GM13976 (cell line): ENCODE measurements at places on chromosomes 16 and 17.

GRCh38 chr17:64400642-64401041 is 10.0 kb upstream of the PECAM1 start:
- no peak for DNase-seq

GRCh38 chr17:81513753-81514488 is 1.3 kb upstream of the ACTG1 start:
- DNase-seq, result no peak

DNA sequence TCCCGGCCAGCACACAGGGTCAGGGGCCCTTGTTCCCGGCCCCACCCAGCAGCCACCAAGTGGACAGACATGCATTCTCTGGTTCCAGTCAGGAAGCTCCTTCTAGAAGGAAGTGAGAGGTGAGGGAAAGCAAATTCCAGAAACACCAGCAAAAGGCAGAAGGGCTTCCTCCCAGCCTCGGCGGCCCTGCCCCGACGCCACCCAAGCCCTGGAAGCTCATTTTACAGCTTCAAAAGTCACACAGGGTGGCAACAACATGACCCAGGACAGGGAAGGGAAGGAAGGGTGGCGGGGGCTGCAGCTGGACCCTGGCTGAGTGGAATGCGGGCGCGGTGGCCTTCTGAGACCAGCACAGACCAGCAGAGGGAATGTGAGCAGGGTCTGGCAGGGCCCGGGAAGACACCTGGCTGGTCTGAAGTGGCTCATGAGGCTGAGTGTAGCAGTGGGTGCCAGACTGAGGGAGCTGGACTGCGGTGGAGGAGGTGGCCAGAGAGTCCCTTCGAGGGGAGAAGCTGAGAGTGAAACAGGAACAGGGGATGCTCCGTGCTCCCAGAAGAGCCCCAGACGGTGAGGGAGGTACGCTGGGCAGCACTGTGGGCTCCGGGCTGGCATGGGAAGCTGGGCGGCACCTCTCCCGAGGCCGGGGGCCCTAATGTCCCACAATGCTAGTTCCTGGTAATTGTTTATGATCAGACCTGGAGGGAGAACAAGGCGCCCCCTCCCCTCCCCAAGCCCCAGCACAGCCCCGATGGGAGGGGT is 1.9 kb upstream of the UNC13D start:
- DNase-seq, result no peak

GRCh38 chr17:77214743-77215142 is 74.0 kb downstream of the SEC14L1 start:
- no peak for DNase-seq

GRCh38 chr16:24700549-24701392 is 28.7 kb upstream of the TNRC6A start:
- DNase-seq, result no peak

GRCh38 chr16:21598701-21599121 is 666 bp upstream of the METTL9 start:
- DNase-seq, result peak; percentile 23

GRCh38 chr16:16144416-16144815 is 78.9 kb downstream of the ABCC6 start:
- no peak for DNase-seq

DNA sequence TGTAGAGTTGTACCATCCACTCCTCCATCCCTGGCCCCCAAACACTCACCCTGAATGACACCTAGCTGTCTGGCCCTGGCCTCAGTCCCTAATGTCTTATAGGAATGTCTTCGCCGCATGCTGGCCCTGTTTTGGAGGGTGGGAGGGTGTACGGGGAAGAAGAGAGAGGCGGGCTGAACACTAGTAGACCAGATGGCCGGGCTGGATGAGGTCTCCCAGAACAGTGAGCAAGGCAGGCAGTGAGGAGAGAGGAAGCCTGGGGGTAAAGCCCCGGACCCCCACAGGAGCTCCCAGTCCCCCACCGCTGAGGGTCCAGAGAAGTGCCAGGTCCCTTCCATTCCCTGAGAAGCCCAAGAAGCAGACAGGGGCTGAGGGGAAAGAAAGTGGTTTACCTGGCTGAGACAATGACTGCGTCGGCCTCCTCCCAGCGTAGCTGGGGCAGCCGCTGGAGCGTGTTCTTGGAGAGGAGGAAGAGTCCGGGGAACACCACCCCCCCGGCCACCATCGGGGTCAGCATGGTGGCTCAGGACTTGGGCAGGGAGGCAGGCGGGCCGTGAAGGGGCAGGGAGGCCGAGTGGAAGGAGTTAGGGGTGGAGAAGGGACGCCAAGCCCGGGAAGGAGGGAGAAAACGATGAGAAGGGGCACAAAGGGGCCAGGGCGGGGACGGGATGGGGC is 923 bp downstream of the TLCD3B start:
- no peak for DNase-seq

DNA sequence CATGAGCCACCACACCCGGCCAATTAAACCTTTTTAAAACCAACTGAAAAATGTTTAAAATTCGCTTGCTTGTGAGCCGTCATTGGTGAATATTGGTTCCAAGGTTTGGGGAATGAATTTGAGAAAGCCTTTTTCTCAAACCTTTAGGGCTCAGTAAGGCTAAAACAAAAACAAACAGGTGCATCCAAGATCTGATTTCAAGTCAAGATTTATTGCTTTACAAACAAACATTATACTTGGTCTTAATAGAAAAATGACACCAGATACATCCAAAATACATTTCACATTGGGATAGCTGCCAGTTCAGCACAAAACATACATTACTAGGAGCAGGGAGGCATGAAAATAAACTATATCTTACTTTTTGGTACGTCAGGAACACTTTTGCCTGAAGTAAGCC is 5.4 kb downstream of the C17orf58 start:
- DNase-seq, result no peak

DNA sequence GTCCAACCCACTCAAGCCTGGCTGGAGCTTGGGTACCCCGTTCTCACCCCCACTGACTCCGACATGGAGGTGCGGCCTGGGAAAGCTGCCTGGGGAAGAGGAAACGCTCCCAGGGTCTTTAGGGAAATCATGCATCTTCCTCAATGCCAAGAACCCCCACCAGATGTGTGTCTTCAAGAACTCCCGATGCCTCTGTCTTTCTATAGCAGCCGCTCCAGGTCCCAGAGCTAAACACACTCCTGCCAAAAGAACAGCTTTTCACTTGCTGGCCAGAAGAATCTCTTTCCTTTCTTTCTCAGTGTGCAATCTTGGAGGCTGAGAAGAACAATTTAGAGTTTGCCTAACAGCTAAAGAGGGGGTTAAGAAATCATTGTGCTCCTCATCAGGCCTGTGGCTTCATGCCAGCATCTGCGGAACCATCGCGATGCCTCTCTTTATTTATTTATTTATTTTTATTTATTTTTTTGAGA is 41.1 kb upstream of the MTSS2 start:
- no peak for DNase-seq

- DNase-seq, result no peak
These were observed 117.9 kb downstream of the CPPED1 start for GRCh38 chr16:12685806-12686205.

GRCh38 chr17:30337393-30337999 is 3.6 kb upstream of the TMIGD1 start:
- no peak for DNase-seq

GRCh38 chr16:53664724-53665345 is 38.8 kb downstream of the RPGRIP1L start:
- peak; percentile 5 for DNase-seq

DNA sequence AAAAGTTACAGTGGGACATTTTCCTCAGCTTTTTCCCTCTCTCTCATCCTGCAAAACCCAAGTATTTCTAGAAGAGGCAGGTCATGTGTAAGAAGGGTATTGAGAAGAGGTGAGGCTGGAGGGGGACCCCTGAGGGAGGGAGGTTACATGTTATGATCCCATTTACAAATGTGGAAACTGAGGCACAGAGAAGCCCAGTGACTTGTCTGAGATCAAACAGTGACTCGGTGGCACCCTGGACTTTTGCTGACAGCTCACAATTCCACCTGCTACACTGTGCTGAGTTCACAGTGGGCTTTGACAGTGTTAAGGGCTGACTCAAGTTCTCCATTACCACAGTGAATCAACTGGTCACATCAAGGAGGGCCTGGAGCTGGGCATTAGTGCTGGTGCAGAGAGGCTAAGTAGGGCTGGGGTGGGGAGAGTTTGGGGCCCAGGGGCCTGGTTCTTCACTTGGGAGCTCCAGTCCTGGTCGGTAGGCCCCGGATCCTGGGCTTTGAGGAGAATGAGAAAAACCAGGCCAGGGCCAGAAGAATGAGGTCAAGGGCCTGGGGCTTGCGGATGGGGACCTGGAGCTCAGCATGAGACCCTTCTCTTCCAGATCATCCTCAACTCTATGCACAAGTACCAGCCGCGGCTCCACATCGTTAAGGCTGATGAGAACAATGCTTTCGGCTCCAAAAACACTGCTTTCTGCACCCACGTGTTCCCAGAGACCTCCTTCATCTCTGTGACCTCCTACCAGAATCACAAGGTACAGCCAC is 26.0 kb downstream of the TBX4 start:
- DNase-seq, result no peak

DNA sequence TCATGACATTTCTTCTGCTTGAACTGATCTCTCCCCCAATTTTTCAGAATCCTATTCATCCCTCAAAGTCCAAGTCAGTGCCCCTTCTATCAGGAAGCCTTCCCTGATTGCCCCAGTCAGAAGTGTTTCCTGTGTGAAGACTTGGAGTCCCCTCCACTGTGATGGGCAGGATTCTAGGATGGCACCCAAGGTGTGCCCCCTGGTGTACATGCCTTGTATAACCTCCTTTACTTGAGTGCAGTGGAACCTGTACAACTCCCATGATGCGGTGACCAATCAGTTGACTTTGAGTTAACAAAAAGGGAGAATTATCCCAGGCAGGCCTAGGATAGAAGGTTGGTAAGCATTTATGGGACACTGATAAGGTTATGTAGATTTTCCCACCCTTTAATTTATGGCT is 23.4 kb downstream of the MYH13 start:
- no peak for DNase-seq

- DNase-seq, result no peak
These were observed 117.5 kb downstream of the FTO start for GRCh38 chr16:53821487-53821886.

DNA sequence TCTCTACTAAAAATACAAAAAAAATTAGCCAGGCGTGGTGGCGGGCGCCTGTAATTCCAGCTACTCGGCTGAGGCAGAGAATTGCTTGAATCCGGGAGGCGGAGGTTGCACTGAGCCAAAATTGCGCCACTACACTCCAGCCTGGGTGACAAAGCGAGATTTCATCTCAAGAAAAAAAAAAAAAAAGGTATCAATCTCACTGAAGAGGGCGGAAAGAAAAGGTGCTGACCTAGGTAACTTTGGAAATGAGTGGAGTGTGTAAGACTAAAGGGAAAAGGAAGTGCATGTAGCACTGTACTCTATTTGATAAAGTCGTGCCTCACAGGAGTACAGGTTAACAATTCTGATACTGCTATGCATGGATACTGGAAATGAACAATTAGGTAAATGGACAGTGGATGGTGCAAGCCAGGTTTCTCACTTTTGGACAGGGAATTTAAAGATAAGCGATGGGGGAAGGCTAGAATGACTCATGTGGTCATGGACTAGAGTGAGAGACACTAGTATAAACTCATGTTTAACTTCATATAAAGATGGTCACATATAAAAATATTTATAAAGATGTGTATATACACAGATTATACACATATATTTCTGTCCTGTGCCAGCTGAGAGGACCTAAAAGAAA is 142.9 kb downstream of the CDK5R1 start:
- DNase-seq, result no peak

- no peak for DNase-seq
These were observed 11.0 kb downstream of the TK2 start for GRCh38 chr16:66538910-66539309.

DNA sequence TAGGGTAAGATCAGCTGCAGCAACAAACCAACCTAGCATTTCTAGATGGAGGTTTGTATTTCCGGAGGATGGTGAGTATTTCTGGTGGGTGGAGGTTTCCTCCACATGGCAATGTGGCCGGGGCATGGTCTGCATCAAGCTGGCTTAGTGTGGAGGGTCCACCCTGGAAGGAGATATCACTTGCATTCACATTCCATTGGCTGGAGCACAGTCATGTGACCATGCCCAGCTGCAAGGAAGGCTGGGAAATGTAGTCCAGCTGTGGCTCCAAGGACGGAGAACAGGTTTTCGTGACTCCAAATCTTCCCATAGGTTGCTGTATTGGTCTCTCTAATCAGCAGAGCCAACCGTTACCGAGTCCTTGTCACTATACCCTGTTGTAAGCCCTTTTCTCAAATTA is 68.7 kb downstream of the RAI1 start:
- DNase-seq, result peak; percentile 73

GRCh38 chr16:56262148-56262547 is 70.9 kb downstream of the GNAO1 start:
- no peak for DNase-seq

DNA sequence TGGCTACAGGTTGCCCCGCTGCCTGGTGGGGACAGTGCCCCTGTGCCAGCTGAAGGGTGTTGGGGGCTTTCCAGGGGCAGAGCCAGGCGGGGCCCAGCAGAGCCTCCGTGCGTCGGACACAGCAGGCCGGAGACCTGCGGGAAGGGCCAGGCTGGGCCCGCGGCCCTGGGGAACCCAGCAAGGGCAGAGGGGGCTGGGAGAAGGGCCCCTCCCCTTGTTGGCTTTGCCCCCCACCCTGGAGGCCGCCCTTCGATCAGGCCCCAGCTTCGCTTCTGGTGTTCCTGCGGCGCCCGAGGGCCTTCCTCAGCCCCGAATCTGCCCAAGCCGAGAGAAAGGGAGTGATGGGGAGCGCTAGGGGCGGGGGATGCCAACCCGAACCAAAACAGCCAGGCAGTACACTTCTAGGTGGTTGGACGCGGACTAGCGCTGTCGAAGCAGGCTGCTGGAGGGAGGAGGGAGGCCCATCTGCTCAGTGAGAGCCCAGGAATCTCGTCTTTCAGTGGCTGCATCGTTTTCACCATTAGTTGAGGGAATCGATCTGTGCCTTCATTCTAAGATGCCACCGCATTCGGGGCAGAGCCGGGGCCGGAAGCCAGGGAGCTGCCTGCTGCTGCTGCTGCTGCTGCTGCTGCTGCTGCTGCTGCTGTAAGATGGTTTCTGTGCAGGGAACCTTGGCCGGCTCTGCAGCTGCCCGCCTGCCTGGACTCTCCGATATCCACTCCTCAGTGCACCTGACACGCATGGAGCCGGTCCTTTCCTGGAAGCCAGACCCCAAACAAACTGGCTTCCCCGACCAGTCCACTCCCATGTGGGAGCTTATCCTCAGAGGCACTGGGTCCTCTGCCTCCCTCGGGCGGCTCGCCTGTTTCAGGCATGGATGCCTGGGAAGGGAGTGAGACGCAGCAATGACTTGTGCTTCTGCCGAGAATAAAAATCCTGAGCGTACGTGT is 1.7 kb downstream of the JPH3 start:
- DNase-seq, result no peak

- peak; percentile 85 for DNase-seq
These were observed 471.6 kb downstream of the SOX9 start for GRCh38 chr17:72592242-72592966.

DNA sequence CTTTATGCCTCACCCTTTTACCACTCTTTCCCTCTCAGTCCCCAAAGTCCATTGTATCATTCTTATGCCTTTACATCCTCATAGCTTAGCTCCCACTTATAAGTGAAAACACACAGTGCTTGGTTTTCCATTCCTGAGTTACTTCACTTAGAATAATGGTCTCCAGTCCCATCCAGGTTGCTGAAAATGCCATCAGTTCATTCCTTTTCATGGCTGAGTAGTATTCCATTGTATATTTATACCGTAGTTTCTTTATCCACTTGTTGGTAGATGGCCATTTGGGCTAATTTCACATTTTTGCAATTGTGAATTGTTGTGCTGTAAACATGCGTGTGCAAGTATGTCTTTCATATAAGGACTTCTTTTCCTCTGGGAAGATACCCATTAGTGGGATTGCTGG is 597.3 kb downstream of the WWOX start:
- DNase-seq, result no peak

GRCh38 chr17:46764000-46764708 is 54.3 kb downstream of the WNT3 start:
- DNase-seq, result no peak

- DNase-seq, result no peak
These were observed 45.8 kb downstream of the ABCC12 start for GRCh38 chr16:48110000-48110399.
